ENCODE measurements at places on chromosomes 5 and 9. TPM values are rescaled to one million over a fixed set of nuclear protein-coding genes. Genes with fewer than 3 reads are reported as not detected.

The SLC36A1 gene
- total RNA-seq, result 14.5 TPM

The TLX3 gene
- total RNA-seq, result 2.0 TPM

The ARHGEF37 gene
- total RNA-seq, result 22.3 TPM

The BSPRY gene
- 0.79 TPM for total RNA-seq

The GTF3C5 gene
- 57.5 TPM for total RNA-seq

The PNPLA7 gene
- total RNA-seq, result 0.89 TPM

The FAM221B gene
- 0.06 TPM for total RNA-seq

The PCDHGA3 gene
- 10.5 TPM for total RNA-seq

The ZBTB34 gene
- 13.9 TPM for total RNA-seq

The TMC1 gene
- total RNA-seq, result 0.39 TPM

The DRD1 gene
- 2.3 TPM for total RNA-seq

The ABCA2 gene
- 46.8 TPM for total RNA-seq
